ENCODE measurements at places on chromosomes 1 and 21. TPM values are rescaled to one million over a fixed set of nuclear protein-coding genes. Genes with fewer than 3 reads are reported as not detected.

Gene MCOLN2
- total RNA-seq = 2.8 TPM

Gene S100A8
- not detected for total RNA-seq

Gene TNFRSF4
- total RNA-seq = not detected

Gene APCS
- not detected for total RNA-seq

Gene AGPAT3
- 33.5 TPM for total RNA-seq

Gene PRELP
- 1.1 TPM for total RNA-seq

Gene PRR9
- not detected for total RNA-seq

Gene KIF14
- total RNA-seq = 2.0 TPM

Gene NHLH1
- not detected for total RNA-seq

Gene PLA2G2C
- total RNA-seq = not detected

Gene LEPR
- 10.0 TPM for total RNA-seq

Gene CCDC27
- not detected for total RNA-seq

Gene SPOCD1
- 44.0 TPM for total RNA-seq

Gene PODN
- total RNA-seq = 5.6 TPM

Gene KRTAP10-9
- not detected for total RNA-seq

Gene GPR61
- not detected for total RNA-seq

Gene PLEKHA6
- total RNA-seq = under 0.01 TPM

Gene TRIM58
- total RNA-seq = 3.1 TPM

Gene CELA3B
- not detected for total RNA-seq

Gene ANGPTL1
- total RNA-seq = 4.6 TPM

Gene METTL13
- 34.5 TPM for total RNA-seq

Gene CD1B
- total RNA-seq = not detected

Gene LRRC52
- total RNA-seq = not detected

Gene WNT3A
- not detected for total RNA-seq

Gene LCE1A
- not detected for total RNA-seq

Gene HCRTR1
- total RNA-seq = not detected

Gene USP16
- total RNA-seq = 36.1 TPM

Gene SMPDL3B
- total RNA-seq = 0.28 TPM

Gene LAMB3
- 11.3 TPM for total RNA-seq

Gene TSPEAR
- total RNA-seq = not detected

Gene OLIG1
- total RNA-seq = not detected

Gene CATSPER4
- not detected for total RNA-seq

Gene ITLN2
- total RNA-seq = 1.4 TPM

Gene ENTREP3
- total RNA-seq = 3.4 TPM

Gene PATJ
- 7.9 TPM for total RNA-seq
